ENCODE measurements at places on chromosomes 7 and 10.

DNA sequence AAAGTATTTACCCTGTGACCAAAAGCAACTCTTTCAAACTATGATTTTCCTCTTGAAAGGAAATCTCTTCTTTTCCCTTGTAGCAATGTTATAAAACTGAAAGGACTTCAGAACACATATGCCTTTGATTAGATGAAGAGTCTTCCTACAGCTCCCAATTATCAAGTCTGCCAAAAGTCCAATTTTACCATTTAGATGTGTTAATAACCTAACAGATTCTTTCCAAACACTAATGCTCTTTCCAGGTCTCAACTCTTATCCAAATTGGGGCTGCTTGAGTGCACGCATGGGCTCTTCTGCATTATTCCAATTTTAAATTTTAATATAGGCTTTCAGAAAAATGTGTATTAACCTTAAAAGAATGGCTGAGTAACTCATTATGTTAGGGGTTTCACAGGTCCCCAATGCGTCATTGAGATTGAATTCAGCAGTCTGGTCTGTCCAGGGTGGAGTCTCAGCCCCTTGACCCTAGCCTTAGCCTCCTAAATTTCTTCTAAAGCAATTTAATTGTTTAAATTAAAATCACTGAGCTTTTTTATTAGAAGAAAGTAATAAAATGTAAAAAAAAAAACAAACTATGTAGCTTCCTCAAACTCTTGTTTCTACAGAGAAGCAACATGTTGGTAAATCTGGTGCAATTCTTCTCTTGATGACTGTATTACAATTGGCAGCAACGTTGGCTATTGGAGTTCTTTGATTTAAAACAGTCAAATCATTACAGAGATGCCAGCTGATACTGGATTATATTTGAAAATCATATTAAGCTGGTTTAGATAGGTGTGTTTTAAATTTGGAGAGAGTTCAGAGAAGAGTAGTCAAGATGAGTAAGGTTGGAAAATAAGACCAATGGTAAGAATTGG lies 170.4 kb downstream of the DKK1 start:
- no peak for DNase-seq

DNA sequence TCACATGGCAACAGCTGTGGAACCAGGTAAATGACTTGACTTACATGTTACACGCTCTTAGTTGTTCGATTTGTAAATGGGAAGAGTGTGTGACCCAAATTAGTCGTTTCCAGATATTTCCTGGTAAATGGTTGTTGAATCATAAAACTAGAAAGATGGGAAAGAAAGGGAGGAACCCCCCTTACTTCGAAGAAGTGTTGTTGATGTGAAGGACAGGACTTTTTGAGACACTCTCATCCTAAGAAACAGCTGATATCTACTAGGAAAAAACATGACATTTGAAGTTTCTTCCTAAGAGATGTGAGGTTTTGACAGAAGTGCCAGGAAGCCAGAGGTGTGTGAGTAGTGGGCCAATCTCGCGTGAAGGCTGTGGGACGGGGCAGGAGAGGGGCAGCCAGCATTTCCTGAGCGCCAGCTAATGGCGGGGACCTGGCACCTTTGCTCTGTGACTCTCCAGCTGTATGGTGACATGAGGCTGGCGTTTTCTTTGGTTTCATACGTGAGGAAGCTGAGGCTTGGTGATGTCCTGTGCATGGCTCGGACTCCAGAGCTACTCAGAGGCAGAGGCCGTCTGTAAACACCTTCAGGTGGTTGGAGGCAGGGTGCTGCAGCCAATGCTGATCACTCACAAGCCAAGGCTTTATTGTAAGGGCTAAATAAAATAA lies 53.7 kb downstream of the IKZF1 start:
- no peak for DNase-seq

- no peak for DNase-seq
These were observed 20.8 kb downstream of the AKR1E2 start for GRCh38 chr10:4846775-4847174.

GRCh38 chr10:8752146-8752843 lies 697.8 kb downstream of the GATA3 start:
- no peak for DNase-seq

DNA sequence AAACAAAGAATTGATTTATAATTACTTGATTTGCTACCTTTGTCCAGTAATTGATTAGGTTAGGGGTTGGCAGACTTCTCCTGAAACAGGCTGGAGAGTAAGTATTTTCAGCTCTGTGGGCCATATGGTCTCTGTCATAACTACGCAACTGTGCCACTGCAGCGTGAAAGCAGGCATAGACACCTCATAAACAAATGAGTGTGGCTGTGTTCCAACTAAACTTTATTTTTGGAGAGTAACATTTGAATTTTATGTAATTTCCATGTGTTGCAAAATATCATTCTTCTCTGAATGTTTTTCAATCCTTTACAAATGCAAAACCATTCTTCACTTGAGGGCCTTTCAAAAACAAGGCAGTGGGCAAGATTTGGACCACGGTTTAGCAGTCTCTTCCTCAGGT lies 76.9 kb downstream of the GALNT17 start:
- no peak for DNase-seq

DNA sequence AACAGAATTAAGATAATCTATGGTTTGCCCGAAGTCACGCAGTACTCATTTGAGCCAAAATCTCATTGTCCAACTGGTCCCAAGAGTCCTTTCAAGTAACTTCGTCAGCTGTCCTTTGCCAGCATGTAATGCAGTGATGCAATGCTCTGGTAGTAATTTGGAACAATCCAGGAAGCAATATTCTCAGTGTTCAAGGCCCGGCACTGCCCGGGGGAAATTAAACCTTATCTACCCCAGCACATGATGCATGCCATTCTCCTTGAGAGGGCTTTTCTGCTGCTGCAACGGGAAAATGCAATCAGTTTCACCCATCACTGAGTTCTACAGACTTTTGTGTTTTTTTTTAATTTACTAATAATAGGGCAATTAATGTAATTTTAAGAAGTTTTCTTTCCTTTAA lies 77.6 kb upstream of the NME8 start:
- no peak for DNase-seq

- DNase-seq = no peak
These were observed 34.8 kb downstream of the HTR5A start for GRCh38 chr7:155104913-155105312.

GRCh38 chr7:106070201-106070551 lies 41.9 kb downstream of the SYPL1 start:
- DNase-seq = no peak

- DNase-seq = no peak
These were observed 184.4 kb downstream of the TCERG1L start for GRCh38 chr10:131127138-131127589.
